RPMI7951 (cell line): ENCODE measurements at places on chromosomes 3 and 15. TPM values are rescaled to one million over a fixed set of nuclear protein-coding genes. Genes with fewer than 3 reads are reported as not detected.

RHCG gene
- total RNA-seq = not detected in 2 replicates

- no peak for DNase-seq
Observed at GRCh38 chr3:14533457-14533958, 6.6 kb downstream of the GRIP2 start.

CCR8 gene
- not detected in 2 replicates for total RNA-seq

DNA sequence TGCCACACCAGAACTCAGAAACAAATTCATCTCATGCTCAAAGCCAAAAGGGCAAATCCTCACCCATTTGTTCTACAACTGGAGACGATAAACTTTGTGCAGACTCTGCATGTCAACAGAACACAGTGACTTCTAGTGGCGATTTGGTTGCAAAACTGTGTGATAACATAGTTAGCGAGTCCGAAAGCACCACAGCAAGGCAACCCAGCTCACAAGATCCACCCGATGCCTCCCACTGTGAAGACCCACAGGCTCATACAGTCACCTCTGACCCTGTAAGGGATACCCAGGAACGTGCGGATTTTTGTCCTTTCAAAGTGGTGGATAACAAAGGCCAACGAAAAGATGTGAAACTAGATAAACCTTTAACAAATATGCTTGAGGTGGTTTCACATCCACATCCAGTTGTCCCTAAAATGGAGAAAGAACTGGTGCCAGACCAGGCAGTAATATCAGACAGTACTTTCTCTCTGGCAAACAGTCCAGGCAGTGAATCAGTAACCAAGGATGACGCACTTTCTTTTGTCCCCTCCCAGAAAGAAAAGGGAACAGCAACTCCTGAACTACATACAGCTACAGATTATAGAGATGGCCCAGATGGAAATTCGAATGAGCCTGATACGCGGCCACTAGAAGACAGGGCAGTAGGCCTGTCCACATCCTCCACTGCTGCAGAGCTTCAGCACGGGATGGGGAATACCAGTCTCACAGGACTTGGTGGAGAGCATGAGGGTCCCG is 199.7 kb downstream of the AKAP13 start:
- no peak for DNase-seq

DNA sequence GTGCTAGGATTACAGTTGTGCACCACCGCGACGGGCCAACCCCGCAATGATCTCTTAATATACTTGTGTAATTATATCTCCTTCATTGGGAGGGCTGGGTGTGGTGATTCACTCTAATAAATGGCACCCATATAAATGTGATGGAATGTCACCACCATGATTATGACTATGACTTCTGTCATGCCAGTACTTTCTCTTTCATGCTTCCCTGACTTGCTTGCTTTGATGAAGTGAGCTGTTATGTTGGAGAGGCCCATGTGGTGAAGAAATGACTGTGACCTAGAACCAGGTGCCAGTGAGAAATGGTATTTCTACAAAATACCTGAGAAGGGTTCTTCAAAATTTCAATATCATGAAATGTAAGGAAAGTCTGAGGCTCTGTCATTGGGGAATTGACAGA is 24.4 kb upstream of the TP63 start:
- DNase-seq = peak; percentile 29

VGLL4 gene
- total RNA-seq = 56.0 and 56.8 TPM in 2 replicates

SPSB4 gene
- not detected in 2 replicates for total RNA-seq

- peak; percentile 72 for DNase-seq
Observed at GRCh38 chr15:69080295-69081248, 66.1 kb downstream of the NOX5 start.

MEX3B gene
- 7.1 and 8.1 TPM in 2 replicates for total RNA-seq

CCR3 gene
- total RNA-seq = 0.10 TPM in 1 of 2 replicates, not detected in the other

DNA sequence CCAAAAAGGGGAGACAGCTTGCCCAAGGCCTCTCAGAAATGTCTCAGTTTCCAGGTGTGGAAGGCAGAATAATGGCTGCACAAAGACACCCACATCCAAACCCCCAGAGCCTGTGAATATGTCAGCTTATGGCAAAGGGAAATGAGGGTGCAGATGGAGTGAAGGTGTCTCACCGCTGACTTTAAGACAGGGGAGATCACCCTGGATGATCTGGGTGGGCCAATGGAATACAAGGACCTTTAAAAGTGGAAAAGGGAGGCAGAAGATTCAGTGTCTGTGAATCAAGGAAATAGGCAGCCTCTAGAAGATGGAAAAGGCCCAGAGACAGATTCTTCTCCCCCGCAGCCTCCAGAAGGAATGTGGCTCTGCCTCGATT is 48.8 kb upstream of the ATP2B2 start:
- DNase-seq = no peak

DNA sequence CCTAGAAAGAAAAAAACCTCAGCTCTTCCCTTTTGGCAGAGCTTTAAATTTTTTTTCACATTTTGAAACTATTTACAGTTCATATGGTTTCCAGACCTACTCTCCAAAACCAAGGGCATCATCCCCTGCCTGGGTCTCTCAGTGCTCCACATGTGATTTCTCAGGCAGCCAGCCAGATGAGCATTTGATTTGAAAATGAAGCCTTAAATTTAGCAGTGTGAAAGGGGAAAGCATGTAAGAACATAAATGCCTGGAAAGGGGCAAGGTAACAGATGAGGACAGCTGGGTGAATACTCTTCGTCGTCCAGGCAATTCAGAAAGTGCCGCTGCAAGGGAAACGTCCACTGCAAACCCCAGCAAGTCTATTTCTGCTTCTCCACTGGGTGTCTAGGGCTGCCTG is 94.8 kb downstream of the ATP8B4 start:
- no peak for DNase-seq

GRCh38 chr3:106063909-106064308 is 195.1 kb upstream of the CBLB start:
- DNase-seq = no peak

SLC2A2 gene
- not detected in 2 replicates for total RNA-seq

TEX55 gene
- total RNA-seq = not detected in 2 replicates

ITIH1 gene
- total RNA-seq = not detected in 2 replicates

GRCh38 chr3:119401503-119402440 is 61.6 kb downstream of the TMEM39A start:
- no peak for DNase-seq

SERINC4 gene
- total RNA-seq = not detected in 2 replicates

FBXW12 gene
- total RNA-seq = not detected in 2 replicates

GOLGA8R gene
- 0.24 and 0.39 TPM in 2 replicates for total RNA-seq

DNA sequence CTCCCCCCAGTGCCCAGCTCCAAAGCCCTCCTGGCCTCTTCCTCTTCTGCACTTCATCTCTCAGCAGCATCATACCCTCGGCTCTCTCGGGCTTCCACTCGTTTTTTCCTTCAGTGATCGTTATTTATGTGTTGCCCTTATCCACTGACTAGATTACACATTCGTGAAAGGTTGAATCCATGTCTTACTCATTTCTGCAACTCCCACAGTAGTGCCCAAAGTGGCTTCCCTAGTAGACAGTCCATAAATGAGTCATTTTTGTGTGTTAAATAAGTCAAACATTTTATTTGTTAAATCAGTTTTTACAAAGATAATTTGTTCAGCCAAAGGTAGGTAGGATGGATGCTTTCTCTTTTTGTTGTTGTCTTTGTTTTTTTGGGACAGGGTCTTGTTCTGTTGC is 87.4 kb downstream of the CRTC3 start:
- DNase-seq = no peak

PRTG gene
- total RNA-seq = 3.8 and 13.3 TPM in 2 replicates

DCLK3 gene
- not detected in 2 replicates for total RNA-seq

TRIM71 gene
- not detected in 2 replicates for total RNA-seq

DNA sequence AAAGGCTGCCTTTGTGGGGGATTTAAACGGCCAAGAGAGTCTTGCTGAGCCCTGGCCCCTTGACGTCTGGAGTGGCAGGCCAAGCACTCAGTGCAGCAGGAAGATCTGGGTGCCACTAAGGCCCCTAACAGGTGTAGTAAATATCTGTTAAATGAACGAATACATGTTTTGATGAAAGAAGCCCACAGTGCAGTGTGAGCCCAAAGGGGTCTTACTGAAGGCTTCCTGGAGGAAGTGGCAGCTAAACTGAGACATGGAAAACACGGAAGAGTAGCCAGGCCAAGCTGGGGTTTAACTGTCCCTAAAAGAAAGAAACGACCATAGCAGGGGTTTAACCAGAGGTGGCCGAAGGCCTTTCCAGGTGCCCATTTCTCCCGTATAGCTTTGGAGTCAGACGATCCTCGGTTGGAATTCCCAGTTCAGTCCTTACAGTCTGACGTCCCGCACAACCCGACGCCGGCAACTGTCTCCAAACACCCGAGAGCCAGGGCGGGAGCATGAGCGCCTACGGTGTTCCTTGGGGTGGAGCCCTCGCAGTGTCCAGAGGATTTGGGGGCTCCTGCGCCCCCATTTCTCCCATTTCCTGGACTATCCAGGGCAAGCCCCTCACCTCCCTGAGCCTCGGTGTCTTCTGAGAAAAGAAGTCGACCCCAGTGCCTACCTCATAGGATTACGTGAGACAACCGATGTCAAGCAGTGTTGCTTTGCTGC is 910 bp upstream of the ABHD6 start:
- DNase-seq = no peak

DNA sequence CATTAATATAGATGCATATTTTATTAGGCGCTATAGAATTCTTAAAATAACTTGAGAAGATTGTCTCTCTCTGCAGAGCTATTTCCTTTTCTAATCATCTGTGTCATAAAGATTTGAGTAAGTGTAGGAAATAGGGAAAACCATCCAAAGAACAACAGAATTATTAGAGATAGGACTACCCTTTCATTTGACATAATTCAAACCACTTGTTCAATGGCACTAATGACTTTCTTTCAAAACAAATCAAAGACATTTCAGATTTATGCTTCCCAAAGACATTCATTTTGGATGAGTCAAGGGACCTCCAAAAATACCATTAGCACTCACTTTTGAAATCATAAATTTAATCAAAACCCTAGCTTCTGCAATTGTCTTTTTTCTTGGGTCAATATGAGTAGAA is 29.5 kb downstream of the PRICKLE2 start:
- no peak for DNase-seq

- peak; percentile 48 for DNase-seq
Observed at GRCh38 chr3:194521510-194522260, 34.9 kb upstream of the ATP13A3 start.

DNA sequence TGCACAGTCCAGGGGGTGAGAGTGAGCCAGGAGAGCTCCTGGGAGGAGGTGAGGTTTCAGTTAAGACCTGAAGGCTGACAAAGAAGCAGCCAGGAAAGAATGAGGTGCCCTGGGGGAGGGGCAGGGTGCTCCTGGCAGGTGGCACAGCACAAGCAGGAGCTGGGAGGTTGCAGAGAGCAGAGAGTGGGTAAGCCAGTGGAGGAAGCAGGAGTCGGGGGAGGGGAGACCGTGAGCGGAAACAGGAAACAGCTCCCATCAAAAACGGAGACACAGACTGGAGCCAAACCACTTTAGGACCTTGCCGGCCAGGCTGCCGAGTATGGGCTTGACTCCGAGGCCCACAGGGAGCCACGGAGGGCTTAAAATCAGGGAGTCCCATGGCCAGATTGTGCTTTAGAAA is 12.1 kb upstream of the FBLN2 start:
- no peak for DNase-seq

GRCh38 chr15:42845581-42845980 is 75.0 kb downstream of the TTBK2 start:
- no peak for DNase-seq

PRR20G gene
- total RNA-seq = not detected in 2 replicates

PTH1R gene
- total RNA-seq = not detected in 2 replicates

LRRIQ4 gene
- not detected in 2 replicates for total RNA-seq

CCR9 gene
- not detected in 2 replicates for total RNA-seq
